ENCODE measurements at places on chromosomes 12 and 14. TPM values are rescaled to one million over a fixed set of nuclear protein-coding genes. Genes with fewer than 3 reads are reported as not detected.

LMNTD1 gene
- total RNA-seq, result not detected

ACSM4 gene
- total RNA-seq, result not detected

BDKRB2 gene
- 9.1 TPM for total RNA-seq

CCDC196 gene
- total RNA-seq, result not detected

DNA sequence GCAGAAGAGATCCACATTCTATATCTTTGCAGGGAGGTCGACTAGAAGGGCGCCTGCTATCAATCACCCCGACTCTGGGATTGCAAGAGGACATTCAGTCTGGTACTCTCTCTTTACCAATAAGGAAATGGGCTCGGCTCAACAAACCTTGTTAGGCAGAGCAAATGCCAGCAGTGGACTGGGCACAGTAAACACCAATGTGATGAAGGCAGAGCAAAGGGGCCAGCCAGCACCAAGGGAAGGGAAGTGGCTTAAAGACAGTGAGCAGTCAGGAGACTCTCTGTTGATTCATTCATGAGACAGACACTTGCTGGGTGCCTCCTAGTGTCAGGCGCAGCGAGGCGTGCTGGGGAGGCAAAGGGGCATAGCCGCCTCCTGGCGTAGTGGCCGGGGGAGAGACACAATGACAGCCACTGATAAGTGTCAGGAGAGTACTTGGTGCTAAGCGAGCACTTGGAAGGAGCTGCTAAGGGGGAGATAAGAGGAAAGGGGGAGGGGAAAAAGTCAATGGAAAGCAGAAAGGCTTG is 34.1 kb downstream of the TMCC3 start:
- DNase-seq, result no peak

DNA sequence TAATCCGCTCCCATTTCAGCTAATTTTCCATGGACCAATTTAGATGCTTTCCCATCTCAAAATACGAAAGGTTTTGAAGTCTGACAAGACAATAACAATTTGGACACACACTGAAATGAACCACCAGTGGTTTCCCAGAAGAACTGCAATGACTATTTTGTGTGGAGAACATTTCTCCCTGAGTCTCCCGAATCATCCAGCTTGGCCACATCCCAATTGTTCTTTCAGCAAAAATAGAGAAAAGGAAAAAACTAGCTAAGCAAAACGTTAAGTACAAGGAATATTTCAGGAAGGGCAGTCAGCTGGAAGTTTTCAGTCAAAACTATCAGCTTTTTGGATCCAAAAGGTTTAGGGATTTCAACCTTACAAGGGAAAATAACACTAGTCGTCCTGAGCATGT is 390.6 kb downstream of the KCNH5 start:
- peak; percentile 67 for DNase-seq

- DNase-seq, result no peak
Observed at GRCh38 chr12:123690191-123690840, 19.4 kb downstream of the TCTN2 start.

DNA sequence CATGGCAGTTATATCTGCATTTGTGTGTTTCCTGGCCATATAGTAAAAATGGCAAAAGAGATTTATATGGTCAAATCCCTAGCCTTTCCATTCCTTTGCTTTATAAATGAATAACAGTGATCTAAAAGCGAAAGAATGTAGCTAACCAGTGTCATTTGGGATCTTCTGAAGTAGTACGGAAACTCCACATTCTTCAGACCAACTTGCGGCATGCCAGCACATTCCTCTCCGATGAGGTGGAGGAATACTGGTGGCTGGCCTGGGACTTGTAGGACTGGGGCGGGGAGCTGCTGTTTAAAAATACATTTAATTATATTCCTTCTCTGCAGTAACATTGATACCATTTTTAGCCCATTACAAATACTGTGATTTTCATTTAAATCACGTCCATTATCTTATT is 85.3 kb downstream of the SAMD4A start:
- DNase-seq, result peak; percentile 95

- peak; percentile 13 for DNase-seq
Observed at GRCh38 chr12:19783547-19784444, 344.5 kb downstream of the AEBP2 start.

DNA sequence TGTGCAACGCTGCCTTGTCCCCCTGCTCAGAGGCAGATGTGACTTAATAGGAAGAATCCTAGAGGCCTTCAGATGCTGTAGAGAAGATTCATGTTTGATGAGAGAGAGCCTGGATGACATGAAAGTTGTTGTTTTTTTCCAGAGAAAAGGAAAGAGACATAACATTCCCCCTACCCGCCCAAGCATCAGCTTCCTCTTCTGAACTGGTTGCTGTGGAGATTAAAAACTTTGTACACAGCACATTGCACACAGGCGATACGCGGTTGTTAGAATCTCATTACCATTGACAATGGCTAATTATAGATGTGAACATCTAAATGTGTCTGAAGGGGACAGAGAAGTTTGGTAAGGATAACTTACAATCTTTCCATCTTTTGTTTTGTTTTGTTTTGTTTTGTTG is 13.6 kb upstream of the ETFBKMT start:
- no peak for DNase-seq

GRCh38 chr14:90580377-90581335 is 183.8 kb downstream of the CALM1 start:
- peak; percentile 68 for DNase-seq

Data from tongue (tissue), 3 donors.